ENCODE measurements at places on chromosomes 12 and 14.

- DNase-seq: no peak
Measured at GRCh38 chr12:59452746-59453145, 143.1 kb upstream of the SLC16A7 start.

DNA sequence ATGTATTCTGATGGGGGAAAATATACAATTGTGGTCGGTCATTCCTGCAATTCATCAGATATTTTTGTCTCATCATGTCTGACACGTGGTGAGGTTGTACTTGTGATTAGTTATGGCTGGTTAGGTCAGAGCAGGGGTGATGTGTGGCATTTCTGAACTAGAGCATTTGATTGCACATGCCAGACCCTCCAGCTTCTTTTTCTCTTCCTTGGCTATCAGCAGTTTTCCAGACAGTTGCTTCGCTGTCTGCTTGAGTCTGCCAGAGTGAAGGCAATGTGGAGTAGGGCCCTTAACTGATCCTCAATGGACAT is 25.9 kb downstream of the TMEM117 start:
- no peak for DNase-seq

DNA sequence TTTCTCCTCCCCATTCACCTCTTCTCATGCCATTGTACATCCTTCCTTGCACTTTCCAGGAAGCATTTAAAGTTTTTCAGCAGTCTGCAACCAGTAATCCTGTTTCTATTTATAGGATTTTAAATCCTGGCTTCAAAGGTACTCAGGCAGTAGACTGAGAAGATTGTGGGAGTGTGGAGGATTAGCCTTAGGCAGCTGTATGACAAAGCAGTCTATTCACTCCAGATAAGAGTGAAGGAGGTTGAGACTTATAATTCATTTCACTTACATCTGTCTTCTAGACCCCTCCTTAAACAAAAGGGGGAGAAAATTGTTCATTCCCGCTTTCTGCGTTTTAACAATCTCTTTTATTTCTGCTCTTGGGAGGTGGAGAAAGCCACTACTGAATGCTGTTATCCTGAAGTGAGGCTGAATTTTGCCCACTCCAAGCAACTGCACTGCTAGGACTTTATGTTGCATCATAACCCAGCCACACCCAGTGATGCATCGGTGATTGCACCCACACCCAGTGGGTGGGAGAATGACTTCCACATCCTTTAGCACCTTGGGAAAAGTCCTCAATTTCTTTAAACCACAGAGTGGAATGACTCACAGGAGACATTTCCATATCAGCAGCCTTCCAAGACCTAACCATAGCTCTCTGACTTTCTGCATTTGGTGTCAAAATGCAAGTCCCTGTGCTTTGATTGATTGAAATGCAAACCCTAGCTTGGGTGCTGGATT is 382.5 kb upstream of the ATP2B1 start:
- no peak for DNase-seq

DNA sequence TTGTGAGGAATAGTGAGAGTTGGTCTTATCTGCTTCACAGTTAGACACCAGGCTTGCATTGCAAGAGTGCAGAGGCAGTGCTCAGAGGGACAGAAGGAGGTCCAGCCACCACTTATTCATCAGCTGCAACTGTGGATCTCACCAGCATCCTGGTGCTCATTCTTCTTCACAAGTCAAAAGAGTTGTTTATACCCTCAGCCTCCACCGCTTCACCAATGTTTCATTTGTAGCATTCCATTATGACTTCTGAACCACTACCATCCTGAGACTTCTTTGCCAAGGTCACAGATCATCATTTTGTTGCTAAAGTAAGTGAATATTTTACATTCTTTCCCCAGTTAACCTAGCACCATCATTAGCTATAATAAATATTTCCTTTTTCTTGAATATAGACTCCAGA is 230.5 kb upstream of the KITLG start:
- DNase-seq: no peak

GRCh38 chr14:99654235-99654985 is 9.5 kb downstream of the HHIPL1 start:
- no peak for DNase-seq

- no peak for DNase-seq
Measured at GRCh38 chr12:100221523-100221922, 20.9 kb downstream of the ACTR6 start.

- no peak for DNase-seq
Measured at GRCh38 chr12:64496839-64497400, 45.0 kb downstream of the TBK1 start.

GRCh38 chr14:94395888-94396574 is 7.6 kb upstream of the SERPINA1 start:
- DNase-seq: no peak

GRCh38 chr14:67483579-67484285 is 4.8 kb downstream of the TMEM229B start:
- DNase-seq: no peak

DNA sequence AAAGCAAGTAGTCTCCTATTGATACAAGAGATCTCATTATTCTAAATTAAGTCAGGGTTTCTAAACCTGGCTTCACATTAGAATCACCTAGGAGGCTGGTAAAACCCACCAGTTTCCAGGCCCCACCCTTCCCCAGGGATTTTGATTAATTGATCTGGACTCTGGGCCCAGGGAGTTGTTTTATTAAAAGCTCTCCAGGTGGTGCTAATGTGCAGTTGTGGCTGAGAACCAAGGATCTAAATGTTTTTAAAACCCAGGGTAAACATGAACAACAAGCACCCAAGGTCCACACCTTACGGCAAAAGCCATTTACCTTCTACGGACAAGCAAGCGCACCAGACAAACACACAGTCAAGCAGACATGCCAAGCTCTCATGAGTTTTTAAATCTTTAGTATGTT is 73.9 kb downstream of the SLC2A13 start:
- DNase-seq: no peak

DNA sequence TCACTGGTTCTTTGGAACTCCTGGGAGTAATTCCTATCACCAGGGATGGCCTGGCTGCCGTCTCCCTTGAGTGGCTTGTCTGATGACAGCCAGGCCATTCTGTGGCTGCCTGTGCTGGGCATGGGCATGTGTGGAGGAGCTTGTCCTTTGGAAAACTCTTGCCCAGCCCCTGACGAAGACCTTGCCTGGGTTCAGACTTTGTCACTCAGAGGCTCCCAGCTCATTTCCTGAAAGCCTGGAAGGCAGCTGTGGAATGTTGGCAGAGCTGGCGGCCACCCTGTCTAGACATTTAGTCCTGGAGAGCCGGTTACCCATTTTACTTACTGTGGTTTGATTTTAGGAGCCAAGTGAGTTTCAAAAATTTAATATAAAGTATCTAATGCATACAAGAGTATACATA is 34.0 kb downstream of the TUNAR start:
- no peak for DNase-seq

DNA sequence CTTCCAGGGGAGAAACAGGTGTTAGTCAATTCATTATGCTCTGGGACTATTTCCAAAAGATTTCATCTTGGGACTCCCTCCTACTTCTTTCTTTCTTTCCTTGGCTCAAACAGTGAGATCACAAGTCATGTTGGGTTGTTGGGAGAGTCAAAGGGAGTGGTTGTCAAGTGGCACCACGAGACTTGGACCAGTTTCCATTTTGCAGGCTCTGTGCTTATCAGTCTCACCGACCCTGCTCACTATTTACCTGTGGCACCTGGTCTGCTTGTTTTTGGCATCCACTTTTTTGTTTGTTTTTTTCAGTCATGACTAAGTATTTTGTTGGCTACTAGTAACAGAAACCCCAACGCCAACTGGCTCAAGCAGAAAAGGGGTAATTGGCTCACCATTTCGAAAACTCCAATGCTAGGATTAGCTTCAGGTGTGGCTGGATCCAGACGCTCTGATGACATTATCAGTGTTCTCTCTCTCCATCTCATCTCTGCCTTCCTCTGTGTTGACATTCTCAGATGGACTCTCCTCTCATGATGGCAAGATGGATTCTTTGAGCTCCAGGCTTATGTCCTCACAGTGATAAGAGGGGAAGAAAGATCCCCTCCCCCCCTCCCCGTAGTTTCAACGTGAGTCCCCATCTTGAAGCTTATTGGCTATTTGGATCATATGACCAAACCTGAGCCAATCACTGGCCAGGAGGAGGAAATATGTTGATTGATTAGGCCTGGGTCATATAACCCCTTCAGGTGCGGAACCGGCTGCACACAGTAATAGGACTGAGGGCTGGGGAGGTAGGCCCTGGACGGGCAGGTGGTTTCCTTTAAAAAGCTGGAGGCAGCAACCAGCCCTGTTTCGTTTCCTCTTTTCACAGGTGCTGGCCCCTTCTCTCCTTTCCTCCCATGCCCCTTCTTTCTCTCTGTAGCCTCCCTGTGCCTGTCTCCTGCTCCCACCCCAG is 84.2 kb downstream of the AACS start:
- no peak for DNase-seq

DNA sequence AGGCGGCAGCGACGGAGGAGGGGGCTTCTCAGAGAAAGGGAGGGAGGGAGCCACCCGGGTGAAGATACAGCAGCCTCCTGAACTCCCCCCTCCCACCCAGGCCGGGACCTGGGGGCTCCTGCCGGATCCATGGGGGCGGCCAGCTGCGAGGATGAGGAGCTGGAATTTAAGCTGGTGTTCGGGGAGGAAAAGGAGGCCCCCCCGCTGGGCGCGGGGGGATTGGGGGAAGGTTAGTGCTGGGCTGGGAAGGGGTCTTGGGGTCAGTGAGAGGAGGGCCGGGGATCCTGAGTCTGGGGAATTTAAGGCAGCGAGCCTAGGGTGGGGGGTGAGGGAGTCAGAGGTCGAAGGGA is 203 bp downstream of the NFATC4 start:
- no peak for DNase-seq

- DNase-seq: no peak
Measured at GRCh38 chr14:25626986-25627385, 577.0 kb upstream of the STXBP6 start.

DNA sequence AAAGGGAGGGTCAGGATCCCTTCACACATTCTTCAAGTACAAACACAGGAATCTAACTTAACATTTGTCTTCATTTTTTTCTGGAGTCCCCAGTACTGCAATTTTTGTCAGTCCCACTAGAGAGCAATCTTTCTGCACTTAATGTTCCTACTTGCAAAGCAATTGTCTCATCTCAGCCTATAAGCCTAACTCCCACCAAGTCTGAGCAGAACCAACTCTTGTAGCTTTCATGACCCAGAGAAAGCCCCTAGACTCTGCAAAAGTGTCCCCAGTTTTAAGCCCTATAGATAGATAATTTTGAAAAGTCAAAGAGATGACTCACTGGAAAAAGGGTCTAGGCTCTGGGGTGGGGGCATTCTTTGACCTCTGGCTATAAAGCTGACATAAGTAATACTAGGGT is 1.8 kb upstream of the ZBTB39 start:
- no peak for DNase-seq

DNA sequence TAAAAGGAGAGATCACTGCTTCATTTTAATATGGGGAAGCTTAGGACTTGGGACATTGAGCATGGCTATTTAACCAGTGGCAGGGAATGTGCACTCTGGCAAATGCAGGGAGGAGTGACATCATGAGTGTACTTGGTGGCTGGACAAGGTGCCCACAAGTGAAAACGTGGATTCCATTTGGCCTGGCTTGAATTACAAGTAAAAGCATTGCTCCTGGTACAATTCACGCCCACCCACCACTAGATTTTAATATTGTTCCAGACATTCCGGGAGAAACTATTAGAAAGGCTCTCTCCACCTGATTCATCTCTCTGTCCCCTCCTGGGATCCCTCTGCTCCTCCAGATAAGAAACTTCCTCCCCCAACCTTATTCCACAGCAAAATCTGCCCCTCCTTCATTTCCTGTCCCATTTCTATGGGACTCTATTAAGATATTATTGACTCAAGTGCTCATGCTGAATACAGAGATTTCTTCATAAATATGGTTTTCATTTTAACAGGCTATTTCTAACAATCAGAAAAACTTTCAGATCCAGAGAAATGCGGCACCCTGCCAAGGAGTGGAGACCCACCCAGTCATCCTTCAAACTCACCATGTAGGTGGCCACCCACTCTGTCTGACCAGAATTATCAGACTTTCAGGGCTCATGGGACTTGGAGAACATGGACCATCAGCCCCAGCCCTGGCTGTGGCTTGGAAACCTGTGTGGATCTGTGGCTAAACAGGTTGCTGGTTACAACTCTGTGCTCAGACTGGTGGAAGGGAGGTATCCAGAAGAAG is 43.2 kb downstream of the SSPN start:
- DNase-seq: no peak

DNA sequence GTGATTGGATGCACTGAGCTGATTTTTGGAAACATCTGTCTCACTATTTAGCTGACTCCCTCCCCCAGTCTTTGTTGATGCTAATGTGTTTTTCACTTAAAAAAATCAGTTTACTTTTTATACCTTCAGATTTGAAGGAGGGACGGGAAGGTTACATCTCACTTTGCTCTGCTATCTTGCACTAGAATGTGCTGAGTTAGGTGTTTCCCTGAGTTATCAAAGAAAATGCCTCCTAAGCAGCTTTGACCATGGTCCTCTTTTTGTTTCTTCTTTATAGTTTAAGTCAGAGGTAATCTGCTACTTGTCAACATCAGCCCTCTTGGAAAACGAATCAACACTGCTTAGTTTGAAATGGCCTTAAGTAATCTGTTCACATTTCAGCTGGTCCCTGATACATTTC is 222.0 kb downstream of the TMEM132D start:
- no peak for DNase-seq

DNA sequence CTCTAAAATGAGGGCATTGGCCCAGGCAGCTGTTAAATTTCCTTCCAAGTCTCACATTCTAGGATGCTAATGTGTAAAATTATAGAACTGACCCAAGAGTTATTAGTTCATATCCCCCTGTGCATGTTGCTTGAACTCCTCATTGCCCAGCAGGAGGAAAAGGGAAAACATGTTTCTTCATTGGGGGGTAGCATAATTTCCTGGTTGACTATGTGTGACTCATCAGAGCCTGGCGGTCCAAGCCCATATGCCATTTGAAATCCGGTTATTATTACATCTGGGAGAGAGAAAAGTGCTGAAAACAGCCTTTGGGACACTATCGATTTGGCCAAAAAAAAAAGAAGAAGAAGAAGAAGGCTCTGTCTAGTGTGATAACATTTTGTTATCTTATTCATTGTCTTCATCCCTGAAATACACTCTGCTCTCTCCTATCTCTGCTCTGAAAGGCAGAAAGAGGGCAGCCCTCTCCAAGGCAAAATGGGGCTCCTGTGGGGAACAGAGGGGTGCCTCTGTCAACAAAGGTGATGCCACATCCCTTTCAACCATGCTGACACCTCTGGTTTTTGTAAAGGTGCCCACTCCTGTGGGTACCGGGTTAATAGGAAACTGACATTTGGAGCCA is 114.2 kb downstream of the DAD1 start:
- no peak for DNase-seq

GRCh38 chr12:52228366-52228765 is 4.7 kb upstream of the KRT7 start:
- DNase-seq: no peak

- DNase-seq: no peak
Measured at GRCh38 chr12:58363971-58364370, 422.6 kb downstream of the ATP23 start.
